ENCODE measurements at places on chromosomes 13 and 19.

GRCh38 chr19:1882786-1883692 is 2.3 kb downstream of the ABHD17A start:
- no peak for DNase-seq

- peak; percentile 74 for DNase-seq
Measured at GRCh38 chr13:20801707-20802106, 27.9 kb upstream of the EEF1AKMT1 start.

GRCh38 chr13:36006894-36007675 is 124.1 kb downstream of the DCLK1 start:
- no peak for DNase-seq

DNA sequence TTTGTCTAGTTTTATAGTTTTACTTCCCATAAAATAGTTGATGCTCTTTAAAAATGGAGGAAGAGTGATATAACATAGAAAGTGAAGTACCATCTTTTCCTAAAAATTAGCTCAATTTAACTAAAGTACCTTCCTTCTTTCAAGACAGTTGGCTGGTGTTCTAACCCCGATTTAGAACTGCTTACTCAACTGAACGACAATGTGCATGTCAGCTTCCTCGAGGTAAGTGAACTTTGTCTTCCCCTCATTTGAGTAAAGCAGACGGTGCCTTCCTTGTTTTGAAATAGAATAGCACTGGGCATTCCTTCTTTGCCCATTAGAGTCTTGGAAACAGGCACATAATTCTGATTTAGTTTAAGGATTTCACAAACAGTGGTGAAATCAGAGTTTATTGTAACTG is 1519.2 kb downstream of the EFNB2 start:
- DNase-seq, result no peak

DNA sequence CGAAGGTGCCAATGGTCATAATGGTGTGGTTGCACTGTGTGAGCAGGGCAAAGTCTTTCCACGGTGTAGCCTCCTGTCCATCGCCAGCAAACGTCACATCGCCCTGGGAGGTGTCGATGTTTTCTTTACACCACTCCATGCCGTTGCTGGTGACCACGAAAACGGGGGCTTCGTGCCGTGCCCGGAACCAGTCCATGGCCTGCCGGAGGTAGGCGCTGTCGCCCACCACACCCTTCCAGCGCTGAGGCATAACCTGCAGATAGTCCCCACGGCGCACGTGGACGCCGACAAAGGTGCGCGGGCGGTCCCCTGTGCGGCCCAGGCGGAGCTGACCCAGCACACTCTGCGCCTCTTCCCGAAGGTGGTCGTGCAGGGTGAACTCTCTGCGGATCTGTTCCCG is 2.1 kb downstream of the FUT1 start:
- DNase-seq, result no peak

GRCh38 chr19:49809160-49809940 is 3.7 kb downstream of the FUZ start:
- DNase-seq, result no peak

GRCh38 chr13:37995092-37995491 is 125.5 kb upstream of the TRPC4 start:
- DNase-seq, result no peak

GRCh38 chr13:75850916-75851315 is 214.8 kb downstream of the LMO7 start:
- DNase-seq, result no peak

DNA sequence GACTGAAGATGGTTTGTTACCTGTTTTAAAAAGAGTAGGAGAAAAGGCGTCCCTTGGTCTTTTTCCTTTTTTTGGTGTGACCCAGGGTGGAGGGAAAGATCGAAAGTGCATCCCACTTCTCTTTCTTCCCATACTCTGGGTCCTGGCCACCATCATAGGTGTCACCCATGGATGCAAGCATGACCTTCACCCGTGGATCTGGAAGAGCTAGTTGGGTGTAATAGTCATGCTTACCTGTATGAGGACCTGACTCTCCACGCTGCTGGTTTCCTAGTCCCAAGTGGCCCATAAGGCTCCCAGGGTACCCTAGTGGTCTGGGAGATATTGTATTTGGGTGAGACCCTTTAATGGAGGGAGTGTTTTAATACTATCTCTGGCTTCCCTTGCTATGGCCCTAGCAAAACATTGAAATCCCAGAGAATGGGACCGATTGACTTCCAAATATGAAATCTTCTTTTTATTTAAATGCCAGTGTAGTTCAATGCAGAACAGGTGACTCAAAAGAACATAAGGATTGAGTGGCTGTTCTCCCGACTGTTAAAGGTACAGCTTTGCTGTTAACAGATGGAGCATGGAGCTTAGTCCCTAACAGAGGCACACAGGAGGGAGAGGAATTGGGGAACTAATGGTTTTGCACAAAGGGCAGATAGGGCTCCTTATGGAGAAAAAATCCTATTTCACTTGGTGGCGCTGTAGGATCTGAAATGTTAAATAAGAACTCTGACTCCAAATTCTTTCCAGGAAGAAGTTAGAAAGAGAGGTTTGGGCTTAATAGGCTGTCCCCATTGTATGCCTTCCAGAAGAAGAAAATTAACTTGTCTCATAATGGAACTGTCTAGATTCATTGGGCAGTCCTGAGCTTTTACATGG is 7.0 kb upstream of the ZNF550 start:
- DNase-seq, result no peak

- no peak for DNase-seq
Measured at GRCh38 chr13:104944176-104944575, 1591.3 kb downstream of the EFNB2 start.

DNA sequence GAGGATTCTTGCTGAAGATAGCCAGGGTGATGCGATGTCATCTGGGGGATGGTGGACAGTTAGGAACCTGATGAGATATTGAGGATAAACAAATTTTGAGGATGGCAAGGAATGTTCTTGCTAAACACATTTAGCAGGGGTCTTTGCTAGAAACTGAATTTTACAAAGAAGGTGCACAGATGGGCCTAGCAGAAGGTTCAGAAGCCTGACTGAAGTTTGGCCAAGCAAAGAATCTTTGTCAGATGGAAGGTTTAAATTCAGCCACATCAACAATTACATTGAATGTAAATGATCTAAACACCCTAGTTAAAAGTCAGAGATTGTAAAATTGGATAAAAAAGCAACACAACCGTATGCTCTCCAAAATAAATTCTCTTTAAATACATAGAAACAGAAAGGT is 68.8 kb downstream of the WASF3 start:
- no peak for DNase-seq

DNA sequence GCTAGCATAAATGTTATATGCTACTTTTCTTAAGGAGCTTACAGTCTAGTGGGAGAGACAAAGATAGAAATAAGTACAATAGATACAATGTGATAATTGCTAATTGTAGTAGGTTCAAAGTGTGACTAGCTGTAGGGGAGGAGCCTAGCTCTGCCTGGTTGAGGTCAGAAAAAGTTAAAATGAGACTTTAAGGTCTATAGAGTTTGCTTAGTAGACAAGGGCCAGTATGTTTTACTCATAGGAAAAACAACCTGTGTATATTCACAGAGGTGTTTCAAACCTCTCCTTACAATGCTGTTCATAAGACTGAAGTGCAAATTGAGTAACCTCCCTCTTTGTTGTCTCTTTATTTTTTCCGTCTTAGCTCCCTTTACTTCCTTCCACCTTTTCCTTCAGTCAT is 56.1 kb downstream of the PDS5B start:
- no peak for DNase-seq

DNA sequence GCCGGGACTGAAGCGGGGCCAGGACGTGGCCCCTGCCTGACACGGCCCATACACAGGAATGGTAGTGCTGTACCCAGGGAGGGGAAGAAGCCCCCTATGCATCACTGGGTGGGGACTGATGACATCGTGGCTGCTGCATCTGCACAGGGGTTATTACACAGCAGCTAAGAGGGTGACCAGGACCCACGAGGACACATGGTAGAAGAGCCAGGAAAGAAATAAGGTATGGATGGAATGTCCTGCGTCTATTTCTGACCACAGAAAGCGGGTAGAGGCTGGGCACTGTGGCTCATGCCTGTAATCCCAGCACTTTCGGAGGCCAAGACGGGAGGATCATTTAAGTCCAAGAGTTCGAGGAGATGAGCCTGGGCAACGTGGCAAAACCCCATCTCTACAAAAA is 24.1 kb downstream of the DCAF15 start:
- no peak for DNase-seq

Data from bone marrow (tissue), 2 donors.